ENCODE measurements at places on chromosomes 12 and 14.
A peak's percentile ranks its signal among the peaks of the same experiment; 100 is the strongest.

- no peak for DNase-seq
Observed at GRCh38 chr12:105278043-105278697, 42.2 kb upstream of the APPL2 start.

GRCh38 chr14:54856152-54856551 lies 46.5 kb downstream of the GCH1 start:
- no peak for DNase-seq

DNA sequence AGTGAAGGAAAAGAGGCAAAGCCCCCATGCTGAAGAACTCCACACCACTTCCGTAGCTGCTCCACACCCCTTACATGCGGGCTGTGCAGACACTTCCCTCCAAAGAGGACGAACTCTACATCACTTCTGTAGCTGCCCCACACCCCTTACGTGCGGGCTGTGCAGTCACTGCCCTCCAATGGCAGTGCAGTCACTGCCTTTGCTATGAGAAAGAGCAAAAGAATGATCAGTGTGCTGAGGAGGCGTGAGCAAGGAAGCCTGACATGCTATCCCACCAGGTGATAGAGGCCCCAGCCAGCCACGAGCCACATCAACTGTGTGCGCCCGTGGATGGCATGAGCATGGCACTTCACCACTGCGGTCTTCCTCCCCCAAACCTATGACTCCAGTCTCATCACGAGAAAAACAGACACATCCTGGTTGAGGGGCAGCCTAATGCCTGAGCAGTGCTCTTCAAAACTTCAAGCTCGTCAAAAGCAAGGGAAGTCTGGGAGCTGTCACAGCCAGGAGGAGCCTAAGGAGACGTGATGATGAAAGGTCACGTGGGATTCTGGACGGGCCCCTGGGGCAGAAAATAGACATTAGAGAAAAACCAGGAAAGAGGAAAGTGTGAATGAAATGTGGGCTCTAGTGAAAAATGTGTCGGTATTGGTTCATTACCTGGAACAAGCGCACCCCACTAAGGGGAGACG lies 60.8 kb upstream of the C14orf180 start:
- DNase-seq, result no peak

GRCh38 chr12:51917746-51918453 lies 10.6 kb downstream of the ACVRL1 start:
- DNase-seq, result no peak

DNA sequence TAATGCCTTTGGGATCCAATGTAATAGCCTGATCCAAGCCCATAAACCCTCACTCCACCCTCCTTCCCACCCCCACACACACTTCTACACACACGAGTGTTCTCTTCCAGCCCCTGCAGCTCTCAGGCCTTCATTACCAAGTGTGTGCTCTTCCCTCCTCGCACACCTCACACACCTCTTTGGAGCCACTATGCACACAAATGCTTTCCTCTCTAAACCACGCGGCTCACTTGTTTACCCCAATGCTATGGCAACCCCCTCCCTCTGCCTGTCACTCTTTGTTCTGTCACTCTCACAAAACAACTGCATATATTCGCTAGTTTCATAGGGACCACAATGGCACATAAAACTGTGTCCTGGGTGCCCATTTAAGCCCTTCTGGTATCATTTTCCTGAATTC lies 35.1 kb downstream of the PPP2R5E start:
- peak; percentile 20 for DNase-seq

GRCh38 chr14:72903716-72904115 lies 9.8 kb upstream of the DPF3 start:
- DNase-seq, result no peak

- peak; percentile 68 for DNase-seq
Observed at GRCh38 chr12:123150744-123151456, at the start of gene PITPNM2. Gene PITPNM2 (minus strand): TSS chr12:123151090. CDS start chr12:123034590, 116,500 bp downstream.

DNA sequence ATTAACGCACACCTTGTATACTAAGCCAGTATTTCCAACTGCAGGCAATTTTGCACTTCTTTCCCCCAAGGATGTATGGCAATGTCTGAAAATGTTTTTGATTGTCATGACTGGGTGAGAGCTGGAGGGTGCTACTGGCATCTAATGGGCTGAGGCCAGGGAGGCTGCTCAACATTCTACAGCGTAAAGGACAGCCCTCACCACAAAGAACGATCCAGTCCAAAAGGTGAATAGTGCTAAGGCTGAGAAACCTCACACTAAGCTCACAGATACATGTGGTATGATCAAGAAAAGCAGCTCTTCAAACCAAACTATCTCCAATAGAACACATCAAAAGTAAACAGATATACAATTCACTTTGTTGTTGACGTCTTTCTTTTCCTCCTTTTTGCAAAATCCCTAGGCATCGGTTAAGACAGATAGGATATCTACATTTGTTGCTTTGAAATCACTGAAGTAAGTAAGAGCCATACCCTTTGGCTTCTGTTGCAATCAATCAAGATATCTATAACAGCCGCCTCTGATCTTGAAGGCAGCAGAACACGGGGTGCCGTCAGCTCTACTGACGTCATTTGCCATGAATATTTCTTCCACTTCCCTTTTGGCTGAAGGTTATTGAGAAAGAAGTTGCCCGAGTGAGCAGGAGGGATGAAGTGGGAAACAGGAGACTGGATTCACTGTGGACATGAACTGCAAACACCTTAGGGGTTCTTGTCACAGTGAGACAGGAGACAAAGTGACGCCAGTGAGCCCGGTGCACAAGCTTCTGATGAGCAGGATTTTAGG lies 218.3 kb downstream of the FOXN3 start:
- no peak for DNase-seq

- no peak for DNase-seq
Observed at GRCh38 chr12:56128670-56129205, 671 bp downstream of the ESYT1 start.

DNA sequence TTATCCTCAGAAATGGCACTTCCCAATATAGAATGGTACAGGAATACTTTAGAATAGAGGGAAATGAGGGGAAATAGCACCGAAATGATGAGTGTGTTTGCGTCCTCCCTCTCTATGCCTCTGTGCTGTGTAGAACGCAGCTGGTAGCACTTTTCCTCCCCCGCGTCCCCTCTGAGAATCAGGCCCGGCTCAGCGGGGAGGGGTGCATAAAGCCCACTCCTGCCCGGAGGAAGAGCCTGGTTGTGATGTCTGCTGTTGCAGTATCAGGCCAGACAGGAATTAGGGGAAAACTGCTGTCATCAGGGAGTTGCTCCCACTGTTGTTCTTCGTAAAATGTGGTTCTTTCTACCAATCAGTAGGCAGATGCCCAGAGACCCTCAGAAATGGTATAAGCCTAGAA lies 76.0 kb downstream of the GALNT8 start:
- no peak for DNase-seq

- no peak for DNase-seq
Observed at GRCh38 chr12:24701343-24701742, 247.6 kb downstream of the BCAT1 start.

DNA sequence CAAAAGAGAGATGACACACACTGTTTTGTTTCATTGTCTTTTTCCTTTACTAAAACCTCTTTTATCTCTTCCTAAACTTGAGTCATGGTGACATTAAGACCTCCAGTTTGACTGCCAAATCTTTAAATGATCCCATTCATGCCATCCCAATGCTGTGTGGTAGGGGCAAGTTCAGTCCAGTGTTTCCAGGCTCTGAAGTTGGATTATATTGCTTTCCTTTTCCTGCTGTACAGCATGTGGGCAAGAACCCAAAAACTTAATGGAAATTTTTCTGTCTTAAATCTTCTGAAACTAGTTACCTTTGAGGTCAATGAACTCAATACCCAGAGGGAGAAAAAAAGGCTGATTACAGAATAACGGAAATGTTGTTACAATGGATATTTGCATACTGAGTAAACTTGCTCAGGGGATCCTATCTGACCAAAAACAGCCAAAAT lies 187.1 kb upstream of the FAR2 start:
- no peak for DNase-seq

GRCh38 chr12:124694250-124694649 lies 126.8 kb upstream of the NCOR2 start:
- DNase-seq, result no peak

GRCh38 chr12:86698641-86698980 lies 442.4 kb upstream of the MGAT4C start:
- no peak for DNase-seq

- DNase-seq, result no peak
Observed at GRCh38 chr12:112932485-112933128, 5.7 kb upstream of the OAS3 start.

GRCh38 chr12:28800129-28800528 lies 348.9 kb upstream of the FAR2 start:
- no peak for DNase-seq

GRCh38 chr14:29603696-29604095 lies 324.0 kb downstream of the PRKD1 start:
- DNase-seq, result no peak

GRCh38 chr12:107663277-107663676 lies 22.3 kb upstream of the PWP1 start:
- no peak for DNase-seq

GRCh38 chr12:122895704-122896636 lies at the start of gene VPS37B:
Gene VPS37B (minus strand): TSS chr12:122896124. CDS start chr12:122896062, 62 bp downstream.
- peak; percentile 94 for DNase-seq

- no peak for DNase-seq
Observed at GRCh38 chr14:61033855-61034254, 52.8 kb downstream of the SLC38A6 start.

DNA sequence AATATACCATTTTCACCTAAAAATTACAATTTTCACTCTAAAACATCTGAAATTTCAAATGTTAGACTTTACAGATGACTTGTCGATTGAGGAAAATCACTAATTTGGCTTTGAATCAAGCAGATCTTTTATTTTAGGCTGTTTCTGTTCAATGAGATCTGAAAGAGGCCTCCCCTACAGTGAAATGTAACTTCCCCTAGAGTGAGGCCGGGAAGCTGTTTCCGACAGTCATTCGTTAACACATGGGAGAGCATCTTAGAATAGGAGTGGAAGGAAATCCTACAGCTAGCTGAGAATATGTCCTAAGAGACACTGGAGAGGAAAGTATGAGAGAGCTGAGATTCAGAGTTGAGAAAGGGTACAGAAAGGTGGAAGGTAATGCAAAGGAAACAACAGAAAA lies 5.7 kb upstream of the C14orf93 start:
- DNase-seq, result no peak

- DNase-seq, result no peak
Observed at GRCh38 chr12:54015018-54015931, 6.5 kb downstream of the HOXC8 start.

- DNase-seq, result no peak
Observed at GRCh38 chr12:10363658-10363913, 26.3 kb downstream of the KLRK1 start.

GRCh38 chr12:128091951-128092382 lies 175.0 kb upstream of the TMEM132C start:
- DNase-seq, result no peak

DNA sequence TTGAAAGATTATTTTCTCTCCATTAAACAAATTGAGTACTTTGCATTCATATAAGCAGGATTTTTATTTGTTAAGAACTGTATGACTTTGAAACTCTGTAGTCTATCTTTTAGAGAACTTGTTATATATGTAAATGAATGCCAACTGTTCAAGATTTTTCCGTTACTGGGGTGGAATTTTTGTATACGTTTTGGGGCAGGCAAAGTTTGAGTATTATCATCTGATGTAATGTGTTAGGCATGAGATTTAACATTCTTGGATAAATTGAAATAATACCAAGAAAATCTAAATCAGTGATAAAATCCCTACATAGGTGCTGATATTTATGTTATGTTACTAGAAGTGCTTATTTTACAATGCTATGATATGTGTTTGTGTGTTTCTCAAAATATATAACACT lies 8.4 kb downstream of the CNOT2 start:
- no peak for DNase-seq

DNA sequence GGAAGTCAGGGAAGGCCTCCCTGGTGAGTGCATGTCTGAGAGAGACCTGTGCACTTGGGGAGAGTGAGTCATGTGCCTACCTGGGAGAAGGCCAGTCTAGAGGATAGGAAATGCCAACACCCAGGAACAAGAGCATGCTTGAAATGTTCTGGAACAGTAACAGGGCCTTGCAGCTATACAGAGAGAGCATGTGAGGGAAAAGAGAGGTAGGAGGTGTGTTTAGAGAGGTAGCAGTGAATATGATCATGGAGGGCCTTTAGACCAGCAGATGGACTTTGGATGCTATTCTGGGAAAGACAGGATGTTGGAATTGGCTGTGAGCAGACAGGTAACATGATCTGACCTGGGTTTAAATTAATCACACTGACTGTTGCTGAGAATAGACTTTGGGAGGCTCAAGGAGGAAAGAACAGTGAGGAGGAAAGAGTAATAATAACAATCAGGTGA lies 1143.6 kb downstream of the FLRT2 start:
- no peak for DNase-seq

- no peak for DNase-seq
Observed at GRCh38 chr12:52225752-52226151, 7.3 kb upstream of the KRT7 start.

DNA sequence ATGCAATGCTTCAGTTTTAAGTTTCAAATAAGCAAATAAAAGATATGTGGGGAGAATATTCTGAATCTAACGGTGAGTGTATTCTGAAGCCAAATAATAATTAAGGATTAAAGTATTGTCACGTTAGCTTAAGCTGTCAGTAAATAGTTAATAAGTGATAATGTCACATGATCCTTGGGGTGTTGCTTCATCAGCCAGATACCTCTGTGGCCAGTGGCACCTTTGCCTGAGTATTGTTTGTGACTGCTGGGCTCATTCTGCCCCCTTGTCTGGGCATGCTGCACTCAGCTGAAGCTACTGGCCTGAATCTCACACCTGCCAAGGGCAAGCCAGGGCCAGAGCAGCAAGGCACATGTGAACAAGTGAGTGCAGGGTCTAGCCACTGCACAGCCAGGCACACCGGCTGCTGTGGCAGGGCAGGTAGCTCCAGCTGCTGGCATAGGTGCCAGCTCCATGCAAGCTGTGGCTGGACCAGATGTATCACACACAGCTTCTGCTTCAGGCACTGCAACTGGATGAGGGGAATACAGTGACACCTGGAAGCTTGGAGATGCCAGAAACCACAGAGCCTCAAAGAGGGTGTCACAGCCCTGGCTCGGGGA lies 739.7 kb downstream of the SLC6A15 start:
- DNase-seq, result no peak

- no peak for DNase-seq
Observed at GRCh38 chr14:106134886-106135285, 608.5 kb downstream of the TMEM121 start.

GRCh38 chr12:106308611-106309010 lies 6.1 kb downstream of the TCP11L2 start:
- no peak for DNase-seq

- DNase-seq, result no peak
Observed at GRCh38 chr12:87323369-87323768, 705.8 kb downstream of the C12orf50 start.

DNA sequence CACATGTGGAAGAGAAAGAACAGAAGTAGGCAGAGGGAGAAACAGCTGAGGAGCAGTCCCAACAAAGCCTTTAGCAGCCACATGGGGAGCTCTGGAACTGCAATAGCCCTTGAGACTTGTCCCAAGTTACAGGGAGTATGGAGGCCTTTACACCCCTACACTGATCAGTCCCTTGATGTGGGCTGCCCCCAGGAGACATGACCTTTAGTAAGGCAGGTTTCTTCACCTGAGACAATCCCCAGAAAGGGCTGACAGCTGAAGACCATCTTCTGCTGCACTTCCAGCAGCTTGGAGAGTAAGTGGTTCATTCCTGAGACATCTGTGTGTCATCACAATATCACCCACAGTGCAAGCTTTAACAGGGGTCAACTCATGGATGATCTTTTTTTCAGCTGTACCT lies 8.6 kb upstream of the SNAPC1 start:
- DNase-seq, result no peak

- DNase-seq, result no peak
Observed at GRCh38 chr12:29578731-29579130, 81.2 kb upstream of the OVCH1 start.

- no peak for DNase-seq
Observed at GRCh38 chr12:88633312-88633711, 53.0 kb upstream of the KITLG start.

GRCh38 chr12:105641749-105642148 lies 311.3 kb downstream of the C12orf75 start:
- DNase-seq, result no peak
